ENCODE measurements at places on chromosomes 11 and 22. TPM values are rescaled to one million over a fixed set of nuclear protein-coding genes. Genes with fewer than 3 reads are reported as not detected.

The ADAMTS8 gene
- total RNA-seq: not detected

The LRRC10B gene
- 0.18 TPM for total RNA-seq

The OR52E8 gene
- total RNA-seq: not detected

The SERPING1 gene
- total RNA-seq: 1.5 TPM

The CEP126 gene
- total RNA-seq: 0.58 TPM

The GVQW3 gene
- total RNA-seq: 1.3 TPM
